HCT116 (cell line): ENCODE measurements at places on chromosomes 7 and 10. TPM values are rescaled to one million over a fixed set of nuclear protein-coding genes. Genes with fewer than 3 reads are reported as not detected.
A peak's percentile ranks its signal among the peaks of the same experiment; 100 is the strongest.

Gene TRIL
- total RNA-seq = not detected

GRCh38 chr7:76292213-76292573 is 10.3 kb upstream of the HSPB1 start:
- H3K27me3 ChIP-seq = no peaks in the 10 kb centered on the region
- DNase-seq = no peak
- peaks cover 71% of the 10 kb centered on the region for H3K4me1 ChIP-seq
- peak overlapping the region; percentile 45 for H3K4me3 ChIP-seq

Gene KLLN
- 1.4 TPM for total RNA-seq

Gene MAD1L1
- 38.5 TPM for total RNA-seq

Gene DLX5
- total RNA-seq = not detected

Gene CHCHD1
- total RNA-seq = 36.6 TPM

GRCh38 chr10:133401981-133402725 is 8.2 kb downstream of the MTG1 start:
- DNase-seq = no peak
- no peaks in the 10 kb centered on the region; the same call in 1 of the 2 replicates for H3K36me3 ChIP-seq
- H3K27ac ChIP-seq = no peak overlapping the region
- H3K4me1 ChIP-seq = no peaks in the 10 kb centered on the region

- H3K36me3 ChIP-seq = no peaks in the 10 kb centered on the region
- no peak for DNase-seq
- H3K27ac ChIP-seq = peak overlapping the region; percentile 8; the same call in 1 of the 2 replicates
- H3K27me3 ChIP-seq = no peaks in the 10 kb centered on the region
- H3K4me1 ChIP-seq = peaks cover 84% of the 10 kb centered on the region
Measured at GRCh38 chr10:32953277-32953927, 4.6 kb downstream of the ITGB1 start.

DNA sequence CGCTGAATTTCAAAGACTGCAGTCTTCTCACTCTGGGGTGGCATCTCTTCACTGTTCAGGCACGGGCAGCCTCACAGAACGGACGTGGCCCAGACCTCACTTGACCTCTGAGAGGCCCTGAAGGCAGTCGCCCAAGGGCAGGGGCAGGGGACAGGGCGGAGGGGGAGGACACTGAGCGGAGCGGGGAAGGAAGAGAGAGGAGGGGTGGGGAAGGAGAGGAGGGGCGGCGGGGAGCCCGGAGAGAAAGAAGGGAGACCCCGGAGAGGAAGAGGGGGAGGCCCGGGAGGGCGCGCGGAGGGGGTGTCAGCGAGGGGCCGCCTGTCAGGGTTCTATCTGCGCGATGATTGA is 58.7 kb upstream of the COMTD1 start:
- H3K27ac ChIP-seq = no peak overlapping the region; the same call in 1 of the 2 replicates
- H3K4me1 ChIP-seq = peaks cover 13% of the 10 kb centered on the region
- no peak for DNase-seq
- H3K36me3 ChIP-seq = no peaks in the 10 kb centered on the region
- H3K27me3 ChIP-seq = no peaks in the 10 kb centered on the region

GRCh38 chr10:24966962-24967481 is 14.6 kb upstream of the PRTFDC1 start:
- no peak overlapping the region for H3K4me3 ChIP-seq
- no peak for DNase-seq
- H3K4me1 ChIP-seq = peaks cover 21% of the 10 kb centered on the region
- H3K27me3 ChIP-seq = no peaks in the 10 kb centered on the region

- no peaks in the 10 kb centered on the region for H3K27me3 ChIP-seq
- DNase-seq = no peak
- H3K4me1 ChIP-seq = peaks cover 31% of the 10 kb centered on the region
- peak overlapping the region; percentile 89 for H3K4me3 ChIP-seq
- peaks cover 12% of the 10 kb centered on the region for H3K36me3 ChIP-seq
- peak overlapping the region; percentile 18; the same call in 1 of the 2 replicates for H3K27ac ChIP-seq
Measured at GRCh38 chr7:43868681-43869005, 674 bp downstream of the MRPS24 start.

Gene TMEM176B
- 0.42 TPM for total RNA-seq

- H3K36me3 ChIP-seq = no peaks in the 10 kb centered on the region
- H3K4me3 ChIP-seq = peak overlapping the region; percentile 51
- peak overlapping the region; percentile 69; the same call in 1 of the 2 replicates for H3K27ac ChIP-seq
- H3K27me3 ChIP-seq = no peaks in the 10 kb centered on the region
Measured at GRCh38 chr10:128210215-128211063, 84.2 kb upstream of the MKI67 start.

DNA sequence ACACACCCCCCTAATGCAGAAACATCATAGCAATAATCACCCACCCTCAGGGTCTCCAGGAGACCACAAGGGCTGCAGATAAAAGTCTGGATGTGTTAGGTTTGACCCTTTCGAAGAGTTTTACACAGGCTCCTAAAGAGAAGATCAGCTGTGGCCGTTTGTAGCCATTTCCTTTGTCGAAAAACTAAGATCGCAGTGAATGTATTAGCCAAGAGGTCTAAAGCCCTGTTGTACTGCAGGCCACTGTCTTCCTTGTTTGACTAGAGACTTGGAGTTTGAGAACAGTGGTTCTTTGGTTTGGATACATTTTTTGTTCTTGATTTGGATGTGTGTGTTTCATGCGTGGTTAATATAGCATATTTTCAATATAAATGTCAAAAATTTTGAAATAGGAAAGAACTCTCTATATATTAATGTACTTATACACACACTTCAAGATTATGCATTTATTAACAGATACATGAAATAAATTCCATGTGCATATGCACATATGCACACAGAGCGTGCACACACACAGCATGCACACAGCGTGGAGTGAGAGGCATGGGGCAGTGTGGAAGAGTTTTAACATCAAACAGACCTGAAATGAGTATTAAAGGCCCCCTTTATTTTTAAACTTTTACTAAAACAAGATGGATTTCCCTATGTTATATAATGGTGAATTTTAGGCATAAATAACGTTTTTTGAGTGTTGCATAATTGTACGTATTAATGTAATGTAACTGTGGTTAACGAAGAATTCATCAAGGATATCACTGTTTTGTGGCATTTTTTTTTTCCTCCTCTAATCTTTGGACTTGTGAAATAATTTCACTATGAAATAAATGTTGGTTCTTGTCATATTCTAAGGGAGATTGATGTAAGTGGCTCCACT is 2.2 kb downstream of the IKZF1 start:
- 0 out of 2 replicates have a peak, but pooled peaks cover 5% of the 10 kb centered on the region for H3K27me3 ChIP-seq
- no peak for DNase-seq
- no peak overlapping the region for H3K4me3 ChIP-seq
- no peaks in the 10 kb centered on the region for H3K4me1 ChIP-seq
- H3K36me3 ChIP-seq = no peaks in the 10 kb centered on the region
